Stimulated activated naive CD8-positive, alpha-beta T cell treated with anti-CD3 and anti-CD28 coated beads, Interleukin-15, amount 100 ng/mL, for 72 hours (primary cell): ENCODE measurements at places on chromosomes 13 and 19.
A peak's percentile ranks its signal among the peaks of the same experiment; 100 is the strongest.

DNA sequence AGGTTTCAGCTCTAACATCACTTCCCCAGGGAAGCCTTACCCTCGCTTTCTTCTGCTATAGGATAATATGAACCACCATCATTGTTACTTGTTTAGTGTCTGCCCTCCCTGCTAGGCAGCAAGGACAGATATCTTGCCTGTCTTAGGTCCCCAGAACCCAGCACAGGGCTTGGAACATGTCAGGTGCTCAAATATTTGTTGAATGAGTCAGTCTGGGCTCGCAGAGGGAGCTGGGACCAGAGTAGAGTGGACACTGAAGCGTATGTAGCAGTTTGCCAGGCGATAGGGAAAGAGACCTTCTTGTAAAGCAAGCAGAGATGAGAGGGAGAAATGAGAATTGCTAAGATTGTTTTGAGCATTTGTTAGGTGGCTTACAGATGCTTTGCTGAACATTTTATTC lies 11.7 kb downstream of the BCKDHA start:
- no peak for DNase-seq

- no peak for DNase-seq
These were observed 137.3 kb upstream of the FNDC3A start for GRCh38 chr13:48838193-48838973.

- no peak for DNase-seq
These were observed 4.1 kb downstream of the VSTM2B start for GRCh38 chr19:29529646-29530539.

GRCh38 chr19:13579388-13580060 lies 73.2 kb upstream of the CACNA1A start:
- DNase-seq: no peak

GRCh38 chr19:5271145-5271544 lies 69.5 kb downstream of the PTPRS start:
- DNase-seq: no peak

DNA sequence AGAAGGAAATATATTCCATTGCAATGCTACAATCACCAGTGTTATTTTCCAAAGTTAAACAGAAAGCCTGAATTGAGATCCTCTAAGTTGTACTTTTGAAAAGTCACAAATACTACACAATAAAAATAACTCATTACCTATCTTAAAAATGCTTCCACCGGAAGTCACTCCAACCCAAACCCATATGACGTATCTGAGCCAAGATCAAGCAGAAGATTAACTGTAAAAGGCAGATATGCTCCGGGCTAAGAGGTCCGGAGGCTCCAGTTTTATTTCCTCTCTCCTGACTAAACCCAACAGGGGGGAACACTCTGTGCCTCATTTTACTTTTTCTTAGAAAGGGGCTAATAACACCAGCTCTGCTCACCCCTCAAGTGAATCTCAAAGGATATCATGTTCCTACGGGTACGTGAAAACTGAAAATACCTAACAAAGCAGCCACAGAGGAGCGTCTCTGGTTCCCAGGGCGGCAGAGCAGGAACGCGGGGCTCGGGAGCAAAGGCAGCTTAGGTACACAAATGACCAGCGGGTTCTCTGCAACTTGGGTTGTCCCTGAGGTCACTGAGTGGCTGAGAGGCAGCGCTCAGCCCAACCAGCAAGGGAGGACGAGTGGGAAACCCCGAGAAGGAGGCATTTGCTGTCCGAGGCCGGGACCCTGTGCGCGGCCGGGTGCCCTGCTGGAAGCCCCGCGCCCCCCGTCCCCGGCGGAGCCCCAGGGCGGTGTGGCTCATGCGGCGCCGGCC lies 750 bp downstream of the RAB20 start:
- no peak for DNase-seq

- DNase-seq: no peak
These were observed 394.3 kb downstream of the PCDH17 start for GRCh38 chr13:58025821-58026220.

- DNase-seq: peak; percentile 23
These were observed 20.1 kb upstream of the NDUFS7 start for GRCh38 chr19:1363599-1363998.

DNA sequence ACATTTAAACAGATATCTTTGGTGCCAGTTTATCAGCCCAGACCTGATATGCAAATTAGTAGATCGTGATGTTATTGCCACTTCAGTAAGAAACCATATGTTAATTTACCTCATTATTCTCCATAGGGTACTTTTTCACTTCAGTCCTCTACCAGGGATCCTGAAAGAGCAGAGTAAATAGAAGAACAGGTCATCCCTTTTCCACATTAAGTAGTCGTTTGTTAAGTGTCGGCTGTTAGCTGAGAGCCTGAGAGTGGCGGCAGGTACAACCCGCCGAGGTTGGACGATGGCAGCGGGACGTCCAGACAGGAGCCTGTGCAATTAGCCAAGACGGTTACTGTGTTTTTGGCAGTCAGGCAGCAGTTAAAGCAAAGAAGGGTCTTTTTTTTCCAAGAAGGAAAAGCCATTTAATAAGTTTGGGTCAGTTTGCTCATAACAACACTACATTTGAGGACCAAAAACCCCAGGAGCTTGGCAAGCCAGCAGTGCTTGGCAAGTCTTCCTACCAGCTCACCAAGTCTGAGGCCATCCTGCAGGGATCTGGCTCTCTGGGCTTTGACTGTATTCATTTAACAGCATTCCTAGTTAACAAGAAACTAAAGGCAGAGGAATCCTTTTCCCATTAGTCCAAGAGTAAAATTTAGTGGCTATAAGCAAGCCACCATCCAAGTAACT lies 231.8 kb downstream of the SHISA2 start:
- DNase-seq: no peak

DNA sequence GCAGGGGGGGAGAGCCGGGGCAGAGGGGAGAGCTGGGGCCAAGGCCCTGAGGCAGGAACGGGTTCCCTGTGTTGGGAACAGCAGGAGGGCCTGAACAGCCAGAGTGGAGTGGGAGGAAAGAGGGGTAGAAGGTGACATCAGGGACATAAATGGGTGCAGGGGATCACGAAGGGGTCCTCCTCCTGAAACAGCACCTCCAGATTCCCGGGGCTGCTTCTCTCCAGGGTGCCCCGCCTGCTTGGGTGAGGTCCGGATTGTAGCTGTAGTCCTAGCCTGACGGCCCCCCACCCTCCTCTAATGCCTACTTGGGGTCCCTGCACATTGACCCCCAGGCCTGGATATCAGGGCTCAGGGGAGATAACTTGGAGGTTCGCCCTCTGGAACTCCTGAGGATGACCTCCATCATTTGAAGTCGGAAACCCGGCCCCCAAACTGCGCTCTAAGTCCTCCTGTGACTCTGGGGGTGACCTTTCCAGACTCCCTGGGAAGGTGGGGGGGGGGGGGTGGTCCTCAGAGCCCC lies 473 bp upstream of the SCN1B start:
- no peak for DNase-seq

DNA sequence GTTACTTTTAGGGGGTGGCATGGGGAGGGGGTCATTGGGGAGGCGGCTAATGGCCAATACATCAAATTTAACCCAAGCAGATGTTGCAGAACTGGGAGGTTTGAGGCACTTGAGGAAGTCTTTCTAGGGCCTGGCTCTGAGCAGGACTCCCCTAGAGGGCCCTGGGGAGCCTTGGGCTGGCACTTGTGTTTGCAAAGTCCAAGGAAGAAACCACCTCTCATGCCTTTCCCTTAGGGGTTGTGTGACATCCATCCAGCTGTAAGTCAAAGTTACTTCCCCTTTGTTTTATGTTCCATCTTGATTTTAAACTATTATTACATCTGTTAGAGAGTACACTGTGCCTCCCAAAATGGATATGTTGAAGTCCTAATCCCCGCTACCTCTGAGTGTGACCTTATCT lies 159.9 kb downstream of the KATNAL1 start:
- no peak for DNase-seq

DNA sequence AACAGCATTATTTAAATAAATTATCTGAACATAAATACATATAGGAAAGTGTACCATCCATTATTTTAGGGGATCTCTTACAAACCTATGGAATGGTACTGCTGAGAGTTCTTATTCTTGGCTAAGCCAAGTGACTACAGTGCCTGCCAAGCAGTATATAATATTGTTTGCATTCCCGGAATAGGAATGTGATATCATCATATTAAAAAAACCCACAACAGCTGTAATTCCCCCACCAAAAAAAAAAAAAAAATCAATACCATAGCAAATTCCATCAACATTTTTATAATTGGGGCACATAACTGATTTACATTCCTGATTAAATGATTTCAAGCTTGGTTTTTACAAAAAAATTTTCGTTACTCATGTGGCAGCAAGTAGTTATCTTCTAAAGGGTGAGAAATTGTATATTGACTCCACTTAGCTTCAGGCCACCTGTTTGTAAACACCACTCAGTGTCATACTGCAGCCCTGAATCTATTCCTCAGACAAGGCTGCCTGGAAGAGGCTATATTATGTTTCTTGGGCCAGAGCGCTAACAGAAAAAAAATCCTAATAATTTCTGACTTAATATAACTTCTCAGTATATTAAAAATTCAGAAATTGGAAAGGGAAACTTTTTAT lies 278.1 kb downstream of the DNAJC15 start:
- DNase-seq: no peak

DNA sequence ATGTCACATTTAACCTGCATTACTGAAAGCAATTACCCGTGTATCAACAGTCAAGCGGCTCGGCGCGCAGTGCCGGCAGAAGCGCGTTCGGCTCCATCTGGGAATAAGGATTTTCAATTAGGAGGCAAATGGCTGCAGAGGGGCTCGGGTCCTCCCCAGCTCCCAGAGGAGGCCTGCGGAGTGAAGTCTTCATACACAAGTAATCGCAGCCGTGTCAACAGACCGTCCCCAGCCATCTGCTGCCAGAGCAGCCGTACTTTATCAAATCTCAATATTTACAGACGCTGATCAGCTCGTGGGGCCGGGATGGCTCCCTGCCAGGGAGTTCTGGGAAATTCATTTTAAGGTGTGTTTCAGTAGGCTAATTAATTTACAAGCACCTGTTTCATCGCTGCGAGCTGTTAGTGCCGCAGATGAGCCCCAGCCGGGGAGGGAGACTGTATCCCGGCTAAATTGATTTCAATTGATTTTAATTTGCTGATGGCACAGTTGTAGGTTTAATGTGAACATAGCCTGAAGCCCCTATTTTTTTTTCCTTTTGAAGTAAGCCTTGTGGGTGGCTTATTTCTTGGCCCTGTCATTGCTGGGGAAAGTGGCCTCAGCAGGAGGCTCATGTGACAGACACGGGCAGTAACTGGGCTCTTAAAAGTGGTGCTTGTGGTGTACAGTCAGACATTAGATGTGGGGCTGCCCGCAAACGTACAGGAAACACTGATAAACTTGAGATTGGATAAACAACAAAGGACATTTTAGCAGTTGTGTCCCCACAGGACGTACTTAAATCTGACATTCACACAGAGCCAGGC lies 252.7 kb downstream of the TEX29 start:
- no peak for DNase-seq

- DNase-seq: no peak
These were observed 12.0 kb upstream of the SLC46A3 start for GRCh38 chr13:28730762-28731161.
